Astrocyte of the spinal cord (primary cell): ENCODE measurements at places on chromosomes 4 and X.

DNA sequence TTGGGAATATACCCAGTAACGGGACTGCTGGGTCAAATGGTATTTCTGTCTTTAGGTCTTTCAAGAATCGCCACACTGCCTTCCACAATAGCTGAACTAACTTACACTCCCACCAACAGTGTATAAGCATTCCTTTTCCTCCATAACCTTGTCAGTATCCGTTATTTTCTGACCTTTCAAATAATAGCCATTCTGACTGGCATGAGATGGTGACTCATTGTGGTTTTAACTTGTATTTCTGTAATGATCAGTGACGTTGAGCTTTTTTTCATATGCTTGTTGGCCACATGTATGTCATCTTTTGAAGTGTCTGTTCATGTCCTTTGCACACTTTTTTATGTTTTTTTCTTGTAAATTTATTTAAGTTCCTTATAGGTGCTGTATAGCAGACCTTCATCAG, 81.2 kb downstream of the ADAM29 start:
- peak; percentile 67 for DNase-seq

GRCh38 chrX:150537851-150538250, 30.6 kb upstream of the MTM1 start:
- no peak for DNase-seq

DNA sequence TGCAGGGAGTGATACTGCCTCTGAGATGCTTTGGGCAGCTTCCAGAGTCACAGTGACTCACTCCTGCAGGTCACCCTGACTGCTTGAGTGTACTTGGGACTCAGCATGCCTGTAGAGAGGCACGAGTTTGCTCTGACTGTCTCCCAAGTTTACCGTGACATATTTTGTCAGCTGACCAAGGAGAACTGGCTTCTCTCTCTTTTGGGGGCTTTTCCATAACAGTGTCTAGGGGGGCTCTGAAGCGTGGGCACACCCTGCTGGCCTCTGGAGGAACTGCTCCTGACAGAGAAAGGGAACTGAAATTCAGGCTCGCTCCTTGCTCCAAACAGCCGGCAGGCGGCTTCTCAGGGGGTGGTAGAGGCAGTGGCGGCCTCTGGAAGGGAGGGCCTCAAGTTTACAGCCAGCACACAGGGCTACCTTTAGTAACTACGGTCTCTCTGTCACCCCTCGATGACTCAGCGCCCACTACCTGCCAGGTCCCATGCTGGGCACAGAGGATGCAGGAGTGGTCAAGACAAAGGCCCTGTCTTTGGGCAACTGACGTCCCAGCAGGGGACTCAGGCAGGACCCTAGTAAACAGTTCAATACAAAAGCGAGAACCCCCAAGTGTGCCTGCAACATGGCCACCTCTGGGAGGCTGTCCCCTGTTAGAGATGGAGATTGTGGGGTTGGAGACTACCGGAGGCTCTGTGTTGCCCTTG, 17.8 kb downstream of the ZNF185 start:
- peak; percentile 76 for DNase-seq

DNA sequence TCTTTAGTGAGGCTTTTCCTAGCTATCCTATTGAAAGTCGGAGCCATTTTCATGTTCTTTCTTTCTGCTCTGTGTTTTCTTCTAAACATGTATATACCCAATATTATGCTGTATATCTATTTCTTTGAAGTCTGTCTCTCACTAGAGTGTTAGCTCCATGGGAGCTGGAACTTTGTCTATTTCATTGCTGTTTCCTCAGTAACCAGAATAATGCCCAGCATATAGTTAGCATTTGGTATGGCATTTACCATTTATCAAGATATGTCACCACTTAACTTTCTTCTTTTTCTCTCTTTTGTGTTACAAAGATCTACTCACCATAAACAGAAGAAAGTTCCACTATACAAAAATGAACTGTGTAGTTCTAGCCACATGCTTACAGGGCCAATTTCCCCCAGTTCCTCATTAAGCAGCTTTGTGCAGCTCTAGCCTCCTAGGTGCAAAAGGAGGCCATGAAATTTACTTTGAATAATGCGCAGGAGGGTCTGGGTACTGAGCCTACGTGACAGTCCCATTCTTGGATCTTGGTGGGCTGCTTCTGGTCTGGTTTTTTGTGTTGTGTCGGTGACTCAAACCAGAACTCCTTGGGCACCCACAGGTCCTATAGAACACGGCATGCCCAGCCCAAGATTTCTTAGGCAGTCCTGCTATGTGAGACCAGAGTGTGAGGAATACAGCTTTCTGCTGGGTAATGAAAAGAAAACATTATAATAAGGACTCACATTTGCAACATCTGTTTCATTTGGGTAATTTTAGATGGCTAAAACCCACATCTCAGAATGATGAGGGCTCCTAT, 302.3 kb upstream of the IGFBP7 start:
- DNase-seq = no peak

GRCh38 chr4:164731827-164732474, 22.0 kb upstream of the SMIM31 start:
- DNase-seq = peak; percentile 53

GRCh38 chr4:29560452-29560851, 1159.7 kb upstream of the PCDH7 start:
- DNase-seq = no peak

GRCh38 chr4:37747772-37748330, 61.7 kb upstream of the RELL1 start:
- DNase-seq = no peak

GRCh38 chr4:6548882-6549230, 26.1 kb upstream of the MAN2B2 start:
- no peak for DNase-seq

- peak; percentile 9 for DNase-seq
Observed at GRCh38 chr4:34323549-34324320, 1920.6 kb downstream of the ARAP2 start.

DNA sequence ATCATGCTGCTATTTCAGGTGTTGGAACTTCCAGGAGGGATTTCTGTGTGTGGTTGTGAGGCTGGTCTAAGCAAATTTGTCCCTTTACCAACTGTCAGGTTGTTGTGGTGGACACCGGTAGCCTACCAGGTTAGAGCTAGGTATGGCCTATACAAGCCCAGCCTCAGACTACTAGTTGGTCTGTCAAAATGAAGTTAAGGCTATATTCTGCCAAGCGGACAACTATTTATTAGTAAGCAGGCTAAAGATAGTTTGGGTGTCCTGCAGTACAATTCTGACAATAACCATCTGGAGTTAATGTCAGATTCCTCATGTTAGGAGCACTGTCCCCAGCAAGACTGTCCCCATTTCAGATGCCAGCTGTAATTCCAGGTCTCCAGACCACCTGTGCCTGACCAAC, 13.9 kb upstream of the ENPP6 start:
- DNase-seq = no peak

- DNase-seq = no peak
Observed at GRCh38 chr4:100609810-100610209, 92.0 kb upstream of the EMCN start.

DNA sequence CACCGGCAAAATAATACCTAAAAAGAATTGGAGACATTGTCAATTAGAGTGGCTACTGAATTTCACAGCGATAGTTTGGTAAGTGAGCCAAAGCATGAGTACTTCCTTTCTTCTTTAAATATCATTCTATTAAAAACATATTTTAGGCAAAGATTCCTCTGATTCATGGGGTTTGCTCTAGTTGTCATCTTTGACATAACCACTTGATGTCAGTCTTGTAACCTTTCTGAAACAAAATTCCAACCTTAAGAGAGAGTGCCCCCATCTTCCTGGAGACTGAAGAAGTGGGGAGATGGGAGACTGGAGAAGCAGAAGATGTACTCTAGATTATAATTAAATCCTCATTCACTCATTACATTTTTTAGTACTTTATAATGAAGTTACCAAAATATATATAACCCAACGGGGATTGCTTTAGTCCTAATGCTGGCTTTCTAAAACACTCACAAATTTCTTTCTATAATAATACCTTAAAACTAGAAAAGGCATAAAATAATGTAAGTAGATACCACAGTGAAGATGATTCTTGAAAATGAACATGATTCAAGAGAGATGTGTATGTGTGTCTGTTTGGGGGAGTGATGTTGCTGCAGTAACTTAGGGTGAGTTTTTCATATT, 96.4 kb downstream of the EMCN start:
- DNase-seq = peak; percentile 54
